ENCODE measurements at places on chromosomes 5 and 9. TPM values are rescaled to one million over a fixed set of nuclear protein-coding genes. Genes with fewer than 3 reads are reported as not detected.

DNA sequence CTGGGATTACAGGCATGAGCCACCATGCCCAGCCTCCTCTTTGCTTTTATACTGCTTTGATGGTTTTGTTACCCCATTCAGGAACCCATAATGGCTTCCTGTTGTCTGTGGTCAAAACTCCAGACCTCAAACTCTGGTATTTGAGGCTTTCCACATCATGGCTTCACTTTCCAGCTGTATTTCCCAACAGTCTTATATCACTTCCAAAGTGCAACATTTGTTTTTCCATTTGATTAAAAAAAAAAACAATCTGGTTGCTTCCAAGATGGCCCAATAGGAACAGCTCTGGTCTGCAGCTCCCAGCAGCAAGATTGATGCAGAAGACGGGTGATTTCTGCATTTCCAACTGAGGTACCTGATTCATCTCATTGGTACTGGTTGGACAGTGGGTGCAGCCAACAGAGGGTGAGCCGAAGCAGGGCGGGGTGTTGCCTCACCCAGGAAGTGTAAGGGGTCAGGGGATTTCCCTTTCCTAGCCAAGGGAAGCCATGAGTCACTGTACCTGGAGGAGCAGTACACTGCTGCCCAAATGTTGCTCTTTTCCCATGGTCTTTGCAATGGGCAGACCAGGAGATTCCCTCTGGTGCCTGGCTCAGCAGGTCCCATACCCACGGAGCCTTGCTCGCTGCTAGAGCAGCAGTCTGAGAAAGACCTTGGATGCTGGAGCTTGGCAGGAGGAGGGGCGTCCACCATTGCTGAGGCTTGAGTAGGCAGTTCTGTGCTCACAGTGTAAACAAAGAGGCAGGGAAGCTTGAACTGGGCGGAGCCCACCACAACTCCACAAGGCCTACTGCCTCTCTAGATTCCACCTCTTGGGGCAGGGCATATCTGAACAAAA lies 458.4 kb downstream of the KDM4C start:
- no peak overlapping the region for H3K27ac ChIP-seq
- H3K4me1 ChIP-seq = no peaks in the 10 kb centered on the region
- no peak overlapping the region for H3K4me3 ChIP-seq
- no peaks in the 10 kb centered on the region for H3K27me3 ChIP-seq

DNA sequence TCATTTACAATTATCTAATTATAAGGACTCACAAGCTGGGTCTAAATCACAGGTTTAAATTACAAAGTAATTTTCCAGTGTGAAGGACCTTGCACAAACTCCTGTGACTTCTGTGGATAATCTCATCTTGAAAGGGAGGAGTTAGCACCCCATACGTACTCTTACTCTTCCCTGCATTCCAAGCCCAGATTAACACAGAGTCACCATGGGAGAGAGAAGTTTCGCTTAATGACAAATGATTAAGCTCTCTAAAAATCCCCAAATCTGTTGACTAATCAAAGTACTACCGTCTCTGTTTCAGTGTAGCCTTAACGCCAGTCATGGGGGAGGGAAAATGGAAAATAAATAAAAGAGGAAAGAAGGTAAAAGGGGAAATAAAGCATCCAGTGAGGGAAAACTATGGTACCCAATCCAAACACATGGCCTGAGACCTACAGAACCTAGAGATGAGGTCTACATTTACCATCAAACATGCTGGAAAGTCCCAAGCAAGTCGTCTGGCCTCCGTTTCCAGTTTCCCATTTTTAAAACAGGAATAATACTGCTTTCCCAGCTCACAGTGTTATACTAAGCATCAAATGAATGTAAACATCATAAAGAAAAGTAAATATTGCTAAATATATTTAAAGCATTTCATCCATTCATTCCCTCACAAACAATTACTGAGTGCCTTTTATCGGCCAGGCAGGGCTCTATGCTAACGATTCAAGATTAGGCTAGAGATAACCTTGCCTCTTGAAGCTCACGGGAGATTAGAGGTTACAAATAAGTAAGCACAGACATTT lies 63.2 kb downstream of the PCA3 start:
- peak overlapping the region; percentile 27 for H3K27ac ChIP-seq
- H3K27me3 ChIP-seq = no peaks in the 10 kb centered on the region
- H3K36me3 ChIP-seq = no peaks in the 10 kb centered on the region
- H3K4me3 ChIP-seq = no peak overlapping the region
- H3K4me1 ChIP-seq = no peaks in the 10 kb centered on the region

DNA sequence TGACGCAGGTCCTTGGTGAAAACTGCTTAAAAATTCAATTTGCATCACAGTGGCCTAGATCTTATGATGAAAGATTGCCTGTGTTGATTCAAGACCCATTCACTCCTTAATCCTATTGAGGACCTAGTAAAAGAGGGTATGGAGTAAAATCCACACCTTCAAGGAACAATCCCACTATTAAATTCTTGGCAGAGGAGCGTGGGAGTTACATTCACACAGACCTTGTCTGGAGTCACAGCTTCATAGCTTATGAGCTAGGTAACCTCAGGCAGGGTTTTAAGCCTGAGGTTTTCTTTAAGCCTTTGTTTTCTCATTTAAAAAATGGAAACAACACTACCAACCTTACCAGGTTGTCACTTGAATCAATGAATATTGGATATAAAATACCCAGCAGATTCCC lies 566.5 kb upstream of the ZNF462 start:
- no peaks in the 10 kb centered on the region for H3K4me1 ChIP-seq
- no peak overlapping the region for H3K4me3 ChIP-seq
- no peaks in the 10 kb centered on the region for H3K27me3 ChIP-seq
- H3K27ac ChIP-seq = no peak overlapping the region
- H3K36me3 ChIP-seq = no peaks in the 10 kb centered on the region
- no peak for DNase-seq

- peak overlapping the region; percentile 81 for H3K27ac ChIP-seq
- H3K36me3 ChIP-seq = no peaks in the 10 kb centered on the region
- peaks cover 16% of the 10 kb centered on the region for H3K4me1 ChIP-seq
- H3K27me3 ChIP-seq = no peaks in the 10 kb centered on the region
Observed at GRCh38 chr5:154647114-154647760, 107.9 kb upstream of the LARP1 start.

DNA sequence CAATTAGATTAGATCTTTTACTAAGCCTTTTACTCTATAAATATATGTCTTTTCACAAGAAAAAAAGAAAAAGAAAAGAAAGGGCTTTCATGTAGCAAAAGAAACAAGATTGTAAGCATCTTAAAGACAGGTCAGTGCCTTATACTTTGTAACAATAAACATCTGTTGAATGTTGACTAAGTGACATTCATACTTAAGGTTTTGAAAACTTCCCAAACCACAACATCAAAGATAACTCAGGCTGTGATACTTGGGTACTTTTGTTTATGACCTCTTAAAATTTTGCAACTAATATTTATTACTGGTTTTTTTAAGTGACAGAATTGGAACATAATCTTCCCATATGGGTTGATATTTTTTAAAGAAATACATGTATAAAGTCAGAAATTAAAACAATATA lies 7.4 kb downstream of the GRAMD2B start:
- DNase-seq = no peak
- H3K27ac ChIP-seq = no peak overlapping the region
- H3K4me3 ChIP-seq = no peak overlapping the region
- H3K4me1 ChIP-seq = no peaks in the 10 kb centered on the region
- no peaks in the 10 kb centered on the region for H3K27me3 ChIP-seq

DNA sequence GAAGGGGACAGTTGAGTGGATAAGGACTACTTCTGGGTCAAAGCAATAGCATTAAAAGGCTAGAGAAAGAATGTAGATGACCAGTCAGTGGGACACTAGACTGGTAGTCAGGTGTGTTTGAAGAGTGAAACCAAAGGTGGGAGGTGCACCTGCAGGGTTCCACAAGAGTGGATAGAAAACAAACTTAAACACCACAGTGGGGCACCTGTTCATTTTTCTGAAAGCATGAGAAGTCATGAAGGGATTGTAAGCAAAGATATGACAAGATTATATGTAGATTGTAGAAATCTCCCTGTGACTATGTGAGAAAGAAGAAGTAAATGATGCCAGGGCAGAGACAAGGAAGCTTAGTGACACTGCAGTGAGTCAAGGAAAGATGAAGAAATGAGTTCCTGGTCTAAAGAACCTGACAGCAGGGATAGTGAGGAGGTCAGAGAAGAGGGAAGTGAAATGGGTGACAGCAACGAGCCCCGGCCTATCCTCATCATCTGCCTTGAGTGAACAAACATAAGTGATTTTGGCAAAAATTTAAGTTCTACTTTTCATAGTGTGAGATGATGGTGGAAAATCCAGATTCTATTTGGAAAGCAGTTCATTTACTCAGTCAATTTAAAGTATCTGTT lies 296.9 kb downstream of the TLE4 start:
- H3K27ac ChIP-seq = no peak overlapping the region
- no peaks in the 10 kb centered on the region for H3K4me1 ChIP-seq
- H3K4me3 ChIP-seq = no peak overlapping the region
- H3K36me3 ChIP-seq = no peaks in the 10 kb centered on the region
- no peak for DNase-seq

GRCh38 chr5:152838241-152838786 lies 433.2 kb upstream of the NMUR2 start:
- H3K36me3 ChIP-seq = no peaks in the 10 kb centered on the region
- DNase-seq = no peak
- H3K4me1 ChIP-seq = no peaks in the 10 kb centered on the region
- no peak overlapping the region for H3K4me3 ChIP-seq

DNA sequence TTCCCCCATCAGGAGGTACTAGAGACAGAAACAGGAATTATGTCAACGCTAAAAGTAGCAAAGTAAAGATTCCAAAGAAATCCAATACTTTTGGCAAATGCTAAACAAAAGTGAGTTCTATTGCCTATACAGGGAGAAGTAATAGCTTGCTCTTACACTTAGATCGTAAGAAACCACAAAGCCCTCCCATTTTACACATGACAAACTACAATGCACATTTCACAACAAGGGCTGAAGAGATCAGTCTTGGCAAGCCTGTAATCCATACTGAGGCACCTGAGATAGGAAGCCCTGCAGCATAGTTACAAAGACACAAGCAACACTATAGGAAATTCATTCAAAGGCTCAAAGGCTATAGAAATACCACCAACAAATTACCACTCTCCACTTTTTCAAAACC lies 7.7 kb downstream of the HNRNPK start:
- H3K4me3 ChIP-seq = no peak overlapping the region
- peaks cover 10% of the 10 kb centered on the region for H3K4me1 ChIP-seq
- DNase-seq = no peak
- H3K36me3 ChIP-seq = peaks cover 15% of the 10 kb centered on the region

GRCh38 chr9:12060067-12060466 lies 633.1 kb upstream of the TYRP1 start:
- no peaks in the 10 kb centered on the region for H3K36me3 ChIP-seq
- H3K4me1 ChIP-seq = peaks cover 21% of the 10 kb centered on the region
- no peak overlapping the region for H3K27ac ChIP-seq
- DNase-seq = no peak

GRCh38 chr5:111887706-111888105 lies 130.7 kb upstream of the NREP start:
- H3K27me3 ChIP-seq = no peaks in the 10 kb centered on the region
- no peaks in the 10 kb centered on the region for H3K4me1 ChIP-seq
- H3K4me3 ChIP-seq = no peak overlapping the region
- no peak overlapping the region for H3K27ac ChIP-seq
- no peak for DNase-seq
- no peaks in the 10 kb centered on the region for H3K36me3 ChIP-seq

DNA sequence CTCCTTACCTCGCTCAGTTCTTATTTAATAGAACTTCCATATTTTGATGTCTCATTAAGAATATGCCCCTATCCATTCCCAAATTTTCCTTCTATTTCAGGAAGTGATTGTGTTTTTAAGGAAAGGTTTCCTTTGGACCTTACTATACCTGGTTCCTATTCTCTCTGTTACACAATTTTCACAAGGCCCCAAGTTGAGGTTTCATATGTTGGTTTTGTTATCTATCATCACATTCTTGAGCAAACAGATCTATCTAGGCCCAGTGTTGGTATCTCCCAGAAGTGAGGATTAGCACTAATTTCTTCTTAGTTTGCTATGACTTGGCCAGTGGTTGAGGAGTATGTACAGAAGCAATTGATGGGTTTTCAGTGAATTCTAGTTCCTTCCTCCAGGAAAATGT lies 41.5 kb downstream of the ALG2 start:
- H3K4me1 ChIP-seq = peaks cover 7% of the 10 kb centered on the region
- DNase-seq = no peak
- no peaks in the 10 kb centered on the region for H3K36me3 ChIP-seq
- H3K27ac ChIP-seq = no peak overlapping the region
- no peak overlapping the region for H3K4me3 ChIP-seq
- H3K27me3 ChIP-seq = no peaks in the 10 kb centered on the region

GRCh38 chr9:92711146-92711545 lies 41.2 kb upstream of the IPPK start:
- no peak for DNase-seq
- no peak overlapping the region for H3K4me3 ChIP-seq
- H3K27ac ChIP-seq = no peak overlapping the region
- H3K4me1 ChIP-seq = no peaks in the 10 kb centered on the region
- no peaks in the 10 kb centered on the region for H3K27me3 ChIP-seq

- no peak overlapping the region for H3K27ac ChIP-seq
- H3K4me3 ChIP-seq = no peak overlapping the region
Observed at GRCh38 chr9:137918331-137919094, 40.9 kb downstream of the CACNA1B start.

DNA sequence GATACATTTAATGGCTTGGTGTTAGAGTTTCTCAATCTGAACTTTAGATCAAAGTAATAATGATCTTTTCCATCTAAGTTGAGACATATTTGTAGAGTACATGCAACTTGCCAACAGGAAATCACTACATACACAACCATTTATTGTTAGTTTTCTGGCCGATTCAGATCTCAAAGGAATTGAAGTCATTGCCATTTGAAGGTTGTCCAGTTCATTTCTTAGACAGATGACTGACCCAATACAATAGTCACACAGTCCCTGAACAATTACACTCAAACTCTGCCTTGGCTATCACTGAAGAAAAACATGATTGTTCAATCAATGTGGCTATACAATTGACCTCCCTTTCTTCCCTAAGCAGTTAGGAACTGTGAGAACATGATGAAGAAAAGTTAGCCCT lies 753.2 kb upstream of the RIOK2 start:
- H3K4me3 ChIP-seq = no peak overlapping the region
- H3K4me1 ChIP-seq = no peaks in the 10 kb centered on the region
- no peaks in the 10 kb centered on the region for H3K36me3 ChIP-seq
- DNase-seq = no peak

DNA sequence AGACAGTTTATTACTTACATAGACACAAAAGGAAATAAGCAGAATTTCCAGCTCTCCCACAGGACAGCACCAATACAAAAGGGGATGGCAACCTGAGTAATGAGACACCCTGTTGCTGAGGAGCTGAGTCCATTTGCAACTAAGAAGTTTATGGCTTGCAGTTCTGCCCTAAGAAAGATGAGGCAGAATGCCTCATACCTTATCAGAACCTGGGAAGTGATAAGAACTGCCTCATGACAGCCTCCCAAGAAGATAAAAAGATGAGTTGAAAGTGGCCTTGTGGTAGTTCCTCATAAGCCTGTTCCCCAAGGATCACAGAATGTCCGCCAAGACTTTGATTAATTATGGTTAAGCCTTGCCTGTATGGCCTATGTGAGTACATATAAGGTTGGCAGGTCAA lies 41.7 kb downstream of the ZMAT2 start:
- no peak overlapping the region for H3K4me3 ChIP-seq
- DNase-seq = no peak
- no peak overlapping the region for H3K27ac ChIP-seq
- H3K4me1 ChIP-seq = no peaks in the 10 kb centered on the region

The FCN2 gene
- not detected for total RNA-seq

The TTC23L gene
- total RNA-seq = 0.07 TPM

The RPS14 gene
- 2,589 TPM for total RNA-seq

The TAS2R1 gene
- 1.0 TPM for total RNA-seq

The GABRA6 gene
- total RNA-seq = not detected

The GAS1 gene
- 61.3 TPM for total RNA-seq

The RAD1 gene
- 18.5 TPM for total RNA-seq

The RXRA gene
- 32.5 TPM for total RNA-seq

The NXNL2 gene
- 0.84 TPM for total RNA-seq

Data from hepatocyte (in vitro differentiated cells).